8988T (cell line): ENCODE measurements at places on chromosomes 1 and 21.

DNA sequence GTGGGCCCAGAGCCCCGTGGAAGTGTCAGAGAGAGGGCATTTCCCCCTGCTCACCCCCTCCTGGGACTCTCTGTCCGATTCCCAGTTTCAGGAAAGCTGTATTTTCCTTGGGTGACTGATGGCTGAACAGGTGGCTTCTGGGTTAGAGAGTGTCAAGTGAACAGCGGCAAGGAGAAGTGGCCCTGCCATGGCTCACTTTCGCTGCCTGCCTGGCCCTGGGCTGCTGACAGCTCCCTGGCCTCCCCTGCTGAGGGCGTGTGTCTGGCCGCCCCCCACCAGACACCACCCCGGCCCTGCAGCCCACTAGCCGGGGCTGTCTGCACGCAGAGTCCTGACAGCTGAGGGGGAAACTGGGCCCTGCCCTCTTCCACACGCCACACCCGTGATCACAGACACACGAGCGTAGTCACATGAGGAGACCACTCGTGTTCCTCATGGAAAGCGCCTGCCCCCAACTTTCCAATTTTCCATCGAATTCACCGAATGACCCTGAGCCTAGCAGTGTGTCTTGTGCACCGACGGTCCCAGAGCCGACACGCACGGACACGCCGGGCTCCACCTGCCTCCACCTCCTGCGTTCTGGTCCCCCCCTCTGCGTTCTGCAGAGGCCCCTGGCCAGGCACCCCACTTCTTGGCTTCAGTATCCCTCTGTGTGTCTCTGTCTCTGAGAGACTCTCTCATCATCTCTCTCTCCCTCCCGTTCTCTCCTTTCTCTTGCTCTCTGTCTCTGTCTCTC, 60.6 kb upstream of the CASZ1 start:
- no peak for DNase-seq

DNA sequence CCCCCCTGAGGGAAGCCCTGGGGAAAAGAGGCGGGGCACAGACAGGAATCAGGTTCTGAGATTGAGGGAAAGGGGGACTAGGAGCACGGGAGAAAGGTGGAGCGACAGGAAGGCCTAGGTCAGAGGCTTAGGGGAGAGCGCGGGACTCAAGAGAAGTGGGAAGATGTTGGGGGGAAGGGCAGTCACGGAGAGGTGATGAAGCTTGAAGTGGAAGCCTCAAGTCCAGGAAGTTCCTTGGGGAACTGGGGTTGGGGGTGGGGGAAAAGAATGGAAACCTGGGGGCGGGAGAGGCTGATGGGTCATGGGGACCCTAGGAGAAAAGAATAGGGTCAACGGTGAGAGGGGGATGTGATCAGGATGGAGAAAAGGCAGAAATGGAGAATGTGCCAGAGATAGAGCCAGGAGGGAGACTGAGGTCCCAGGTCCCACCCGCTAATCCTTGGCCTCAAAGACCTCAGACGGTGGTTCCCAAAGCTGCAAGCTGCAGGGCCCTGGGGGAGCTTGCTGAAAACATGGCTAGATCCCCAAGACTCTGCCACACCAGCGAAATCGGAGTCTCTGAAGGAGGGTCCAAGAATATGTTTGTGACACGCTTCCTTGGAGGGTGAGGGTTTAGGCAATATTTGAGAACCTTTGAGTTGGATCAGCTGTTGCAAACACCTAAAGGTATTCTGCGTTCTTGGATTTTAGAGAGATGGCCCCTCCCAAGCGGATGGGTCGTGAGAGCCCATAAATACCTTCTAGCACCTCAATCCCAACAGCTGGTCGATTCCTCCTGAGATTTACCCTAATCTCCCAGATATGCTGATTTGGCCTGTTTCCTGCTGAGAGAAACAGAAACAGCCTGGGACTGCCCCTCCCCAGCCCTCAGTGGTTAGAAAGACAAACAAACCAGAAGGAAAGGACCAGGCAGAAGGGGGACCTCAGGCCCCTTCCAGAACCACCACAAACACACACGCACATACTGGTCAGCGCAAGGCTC, 3.6 kb downstream of the C1orf232 start:
- no peak for DNase-seq

- DNase-seq: no peak
Measured at GRCh38 chr1:183552441-183552840, 37.8 kb downstream of the NCF2 start.

GRCh38 chr1:232805269-232806185, at the start of gene MAP10:
MAP10 (plus strand) TSS chr1:232805416; CDS start chr1:232805450, 34 bp downstream.
- DNase-seq: peak; percentile 66

- DNase-seq: peak; percentile 78
Measured at GRCh38 chr1:175887981-175888428, 144.6 kb upstream of the TNR start.

GRCh38 chr1:184945678-184946412, 28.5 kb downstream of the NIBAN1 start:
- no peak for DNase-seq

DNA sequence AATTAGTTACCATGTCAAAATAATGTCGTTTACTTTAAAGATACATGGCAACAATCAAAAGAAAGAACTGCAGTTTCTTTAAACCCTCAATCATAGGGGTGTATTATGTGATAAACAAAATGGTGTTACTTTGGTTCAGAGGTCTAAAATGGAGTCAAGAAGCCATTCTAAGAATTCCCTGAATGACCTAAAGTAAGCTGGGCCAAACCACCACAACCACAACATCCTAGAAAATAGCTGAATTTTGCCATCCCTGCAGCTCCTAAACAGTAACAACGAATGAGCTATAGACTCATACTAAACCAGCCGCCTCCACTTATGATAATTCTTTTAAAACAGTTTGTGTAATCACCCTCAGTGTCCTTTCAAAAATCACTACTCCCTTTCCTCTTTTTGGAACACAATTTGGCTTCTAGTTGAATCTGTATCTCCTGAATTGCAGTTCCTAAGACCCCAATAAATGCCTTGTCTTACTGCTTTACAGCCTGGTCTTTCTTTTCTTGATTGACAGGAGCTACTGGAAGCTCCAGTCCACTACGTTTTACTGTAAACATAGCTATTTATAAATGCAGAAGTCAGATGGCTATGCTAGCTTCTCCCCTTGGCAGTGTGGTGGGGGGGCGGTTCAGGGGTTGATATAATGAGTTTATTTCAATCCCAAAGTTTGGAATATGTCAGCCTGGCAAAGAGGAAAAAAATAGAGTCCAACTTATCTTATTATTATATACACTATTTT, 84.3 kb downstream of the PLPPR4 start:
- DNase-seq: no peak

GRCh38 chr21:42357307-42357706, 6.5 kb upstream of the TFF2 start:
- DNase-seq: no peak

DNA sequence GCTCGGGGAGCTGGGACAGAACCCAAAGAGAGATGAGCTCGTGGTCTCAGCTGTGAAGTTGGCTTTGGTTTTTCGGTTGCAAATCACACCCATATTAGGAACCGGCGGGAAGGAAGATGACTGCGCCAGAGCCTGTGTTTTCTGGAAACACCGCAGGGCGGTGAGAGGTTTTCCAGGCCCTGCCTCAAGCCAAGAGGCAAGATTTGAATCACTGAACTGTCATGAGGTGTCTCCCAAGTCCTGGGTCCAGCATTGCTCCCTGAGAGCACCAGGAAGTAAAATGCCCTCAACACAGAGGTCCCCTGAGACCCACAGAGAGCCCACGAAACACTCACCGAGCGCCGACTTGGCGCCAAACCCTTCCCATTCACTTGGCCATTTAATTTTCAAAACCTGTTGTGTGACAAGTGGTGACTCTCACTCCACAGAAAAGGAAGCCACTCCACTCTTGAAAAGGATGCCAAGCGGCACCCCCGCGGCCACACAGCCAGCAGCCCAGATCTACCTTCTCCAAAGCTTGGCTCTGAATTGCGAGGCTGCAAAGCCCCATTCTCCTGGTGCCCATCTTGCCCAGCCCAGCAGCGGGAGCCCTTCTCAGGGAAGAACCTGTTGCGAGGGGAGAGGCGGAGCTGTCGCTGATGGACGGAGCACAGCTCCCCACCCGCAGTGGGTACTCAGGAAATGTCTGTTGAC, 99.0 kb upstream of the RUNX3 start:
- no peak for DNase-seq

- no peak for DNase-seq
Measured at GRCh38 chr1:225509770-225510169, 81.9 kb upstream of the LBR start.

DNA sequence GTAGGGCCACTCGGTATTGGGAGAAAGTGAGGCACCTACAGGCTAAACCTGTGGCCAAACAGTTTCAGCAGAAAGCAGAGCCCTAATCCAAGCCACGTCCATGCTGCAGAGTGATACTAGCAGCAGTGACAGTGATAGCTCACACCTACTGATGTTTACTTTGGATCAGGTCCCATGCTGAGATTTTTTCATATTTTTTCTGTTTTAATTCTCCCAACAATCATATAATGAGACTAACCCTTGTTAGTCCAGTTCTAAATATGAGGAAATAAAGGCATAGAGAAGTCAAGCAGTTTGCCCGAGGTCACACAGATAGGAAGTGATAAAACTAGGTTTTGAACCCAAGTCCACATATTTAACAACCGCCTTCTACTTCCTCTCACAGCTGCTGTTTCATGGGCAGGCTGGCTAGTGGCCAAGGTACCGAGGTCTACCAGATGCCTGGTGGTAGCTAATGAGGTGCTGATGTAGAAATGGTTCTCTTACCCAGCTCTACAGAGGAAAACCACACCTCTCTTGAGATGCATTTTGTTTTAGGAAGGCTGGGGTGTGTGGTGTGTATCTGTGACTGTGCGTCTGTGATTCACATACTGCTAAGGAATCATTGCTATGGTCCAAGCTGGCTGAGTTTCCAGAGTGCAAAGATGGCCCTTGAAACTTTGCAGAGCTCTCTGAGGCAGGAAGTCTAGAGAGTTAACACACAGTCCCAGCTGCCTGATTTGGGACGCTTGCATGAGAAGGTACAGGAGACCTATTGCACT, 80.3 kb upstream of the ARTN start:
- DNase-seq: no peak

DNA sequence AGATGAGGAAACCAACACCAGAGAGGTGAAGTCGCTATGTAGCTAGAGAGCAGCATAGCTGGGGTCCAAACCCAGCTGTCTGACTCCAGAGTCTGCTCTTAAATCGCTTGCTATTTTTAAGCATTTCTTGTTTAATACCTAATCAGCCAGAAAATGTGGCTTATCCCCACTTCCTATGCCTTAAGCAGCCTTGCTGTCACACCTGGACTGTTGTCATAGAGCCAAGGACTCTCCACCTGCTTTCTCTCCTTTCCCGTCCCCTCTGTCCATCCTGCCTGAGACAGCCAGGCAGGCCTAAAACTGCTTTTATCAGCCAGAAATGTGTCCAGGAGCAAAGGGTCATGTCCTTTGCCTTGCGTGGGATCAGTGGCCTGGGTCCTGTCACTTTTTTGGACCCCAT, 28.3 kb upstream of the EPHA8 start:
- no peak for DNase-seq

DNA sequence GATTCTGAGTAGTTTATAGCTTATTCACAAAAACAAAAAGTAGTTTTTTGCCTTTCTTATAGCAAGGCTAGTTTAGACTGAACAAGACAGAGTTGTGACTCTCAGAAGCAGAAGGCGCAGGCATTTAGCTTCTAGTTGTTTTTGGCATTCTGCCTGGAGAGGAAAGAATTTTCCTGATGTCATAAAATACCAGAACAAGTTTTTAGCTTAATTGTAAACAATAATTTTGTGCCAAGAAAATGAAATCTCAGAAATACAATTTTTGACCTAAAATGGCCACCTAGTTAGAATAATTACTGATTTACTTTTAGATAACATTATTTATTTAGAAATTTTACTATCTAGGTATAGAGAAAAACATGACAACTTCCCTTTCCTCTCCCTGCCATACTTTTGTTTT, 1.0 kb downstream of the DNAJB4 start:
- DNase-seq: no peak

GRCh38 chr1:181079382-181079781, 9.1 kb upstream of the IER5 start:
- DNase-seq: no peak

DNA sequence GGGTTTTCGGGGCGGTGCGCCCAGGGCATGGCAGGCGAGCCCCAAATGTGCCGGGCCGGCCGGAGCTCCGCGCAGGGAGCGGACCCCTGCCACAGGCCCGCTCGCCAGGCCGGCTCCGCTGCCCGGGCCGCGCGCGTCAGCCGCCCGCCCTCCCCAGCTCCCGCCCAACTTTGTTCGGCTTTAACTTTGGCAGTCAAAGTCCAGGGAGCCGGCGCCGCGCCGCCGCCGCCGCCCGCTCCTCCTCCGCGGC, 488 bp downstream of the SLC35D1 start:
- DNase-seq: peak; percentile 28

- no peak for DNase-seq
Measured at GRCh38 chr1:44596511-44596910, 77.8 kb downstream of the TMEM53 start.

- DNase-seq: no peak
Measured at GRCh38 chr1:54331843-54332463, 74.2 kb downstream of the SSBP3 start.

GRCh38 chr1:205849619-205850355, at the start of gene PM20D1:
PM20D1 (minus strand) TSS chr1:205850132; CDS start chr1:205850072, 60 bp downstream.
- DNase-seq: peak; percentile 67

DNA sequence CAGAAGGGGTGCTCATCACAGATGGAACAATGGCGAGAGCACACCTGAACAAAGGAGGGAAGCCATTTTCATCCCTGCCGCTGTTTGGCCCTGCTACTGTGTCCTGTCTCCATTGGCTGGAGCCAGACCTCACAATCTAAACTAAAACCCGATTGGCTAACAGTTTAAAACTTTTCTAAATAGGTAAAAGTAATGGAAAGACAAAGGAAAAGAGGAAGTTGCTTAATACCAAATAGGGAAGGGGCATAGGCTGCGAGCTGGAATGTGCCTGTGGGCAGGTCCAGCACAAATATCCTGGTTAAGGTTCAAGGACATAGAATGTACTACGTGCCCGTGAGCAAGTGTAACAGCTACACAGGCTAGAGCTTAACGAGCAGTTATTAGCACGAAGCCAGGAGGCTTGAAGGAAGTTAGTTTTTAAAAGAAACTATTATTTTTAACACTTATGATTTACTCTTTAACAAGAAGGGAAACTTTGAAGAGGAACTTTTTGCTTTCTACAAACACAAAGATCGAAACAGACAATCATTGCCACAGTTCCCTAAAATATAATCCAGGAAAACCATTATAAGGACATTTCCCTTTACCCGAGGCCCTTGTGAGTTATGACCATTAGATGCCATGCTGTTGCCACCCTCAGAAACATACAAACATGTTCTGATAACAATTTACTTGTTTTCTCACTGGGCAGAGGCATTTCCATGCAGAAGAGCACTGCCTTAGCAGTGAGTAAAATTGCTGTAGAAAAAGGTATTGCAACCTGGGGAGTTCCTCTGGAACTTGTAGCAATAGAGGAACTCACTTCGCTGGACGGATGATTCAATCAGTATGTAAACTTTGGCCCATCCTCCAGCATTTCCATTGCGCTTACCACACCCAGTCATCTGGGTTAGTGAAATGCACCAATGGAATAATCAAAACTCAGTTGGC, 4.8 kb upstream of the PTTG1IP start:
- DNase-seq: no peak

GRCh38 chr1:151534662-151535278, 5.3 kb upstream of the TUFT1 start:
- DNase-seq: no peak
